Uterus (tissue), 4 donors: ENCODE measurements at places on chromosomes 13 and 19.

DNA sequence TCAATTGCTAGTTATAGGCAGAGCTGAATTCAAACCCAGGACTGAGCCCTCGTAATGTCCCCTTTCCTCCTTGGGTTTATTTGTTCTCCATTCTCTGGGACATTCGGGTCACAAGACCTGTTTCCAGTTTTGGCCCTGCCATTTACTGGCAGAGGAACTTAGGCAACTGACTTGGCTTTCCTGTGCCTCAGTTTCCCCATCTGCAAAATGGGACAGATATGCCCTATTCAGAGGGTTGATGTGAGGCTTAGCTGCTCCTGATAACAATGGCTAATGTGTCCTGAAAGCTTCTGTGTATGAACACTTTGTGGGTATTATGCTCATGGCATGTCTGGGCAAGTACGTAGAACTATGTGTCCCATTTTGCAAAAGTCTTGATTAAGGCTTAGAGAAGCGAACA, 996 bp downstream of the ZNF524 start:
- H3K4me1 ChIP-seq: no peaks in the 10 kb centered on the region
- H3K27me3 ChIP-seq: no peaks in the 10 kb centered on the region
- H3K36me3 ChIP-seq: no peaks in the 10 kb centered on the region
- H3K27ac ChIP-seq: peak overlapping the region; percentile 94

DNA sequence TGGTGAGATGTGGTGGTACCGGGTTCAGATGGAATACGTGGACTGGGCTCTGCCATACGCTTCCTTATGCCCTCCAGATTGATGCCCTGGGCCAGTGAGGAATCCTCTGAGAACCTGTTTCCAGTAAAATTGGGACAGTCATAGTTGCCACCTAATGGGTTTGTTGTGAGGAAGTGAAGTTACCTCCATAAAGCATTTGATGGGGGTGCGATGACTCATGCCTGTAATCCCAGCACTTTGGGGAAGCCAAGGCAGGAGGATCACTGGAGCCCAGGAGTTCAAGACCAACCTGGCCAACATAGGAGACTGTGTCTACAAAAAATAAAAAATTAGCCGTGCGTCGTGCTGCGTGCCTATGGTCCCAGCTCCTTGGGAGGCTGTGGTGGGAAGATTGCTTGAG, 4.8 kb downstream of the SNRPA start:
- no peak overlapping the region for H3K4me3 ChIP-seq
- H3K27me3 ChIP-seq: no peaks in the 10 kb centered on the region
- no peaks in the 10 kb centered on the region for H3K4me1 ChIP-seq
- H3K27ac ChIP-seq: no peak overlapping the region

DNA sequence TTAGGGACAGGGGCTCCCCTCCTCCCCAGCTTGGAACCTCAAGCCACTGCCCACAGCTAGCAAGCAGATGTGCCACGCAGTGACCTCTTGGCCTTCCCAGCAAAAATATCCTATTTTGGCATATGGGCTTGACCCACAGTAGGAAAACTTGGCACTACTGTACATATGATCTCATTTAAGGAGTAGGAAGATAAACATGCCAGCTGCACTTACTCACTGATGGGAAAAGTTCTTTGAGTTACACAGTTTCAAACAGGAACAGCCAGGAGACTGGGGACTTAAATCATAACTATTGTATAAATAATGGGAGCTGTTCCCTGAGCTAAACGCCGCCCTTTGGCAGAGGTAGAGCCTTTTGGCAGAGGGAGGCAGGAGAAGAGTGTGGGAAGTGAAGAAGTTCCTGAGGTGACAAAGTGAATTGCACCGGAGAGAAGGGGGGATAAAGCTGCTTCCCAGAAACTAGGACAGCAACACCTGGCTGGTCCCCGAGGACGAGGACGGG, 6.1 kb downstream of the SACS start:
- no peaks in the 10 kb centered on the region for H3K27me3 ChIP-seq
- peak; percentile 74 for DNase-seq
- no peak overlapping the region for H3K4me3 ChIP-seq
- H3K27ac ChIP-seq: peak overlapping the region; percentile 77
- no peaks in the 10 kb centered on the region for H3K4me1 ChIP-seq

DNA sequence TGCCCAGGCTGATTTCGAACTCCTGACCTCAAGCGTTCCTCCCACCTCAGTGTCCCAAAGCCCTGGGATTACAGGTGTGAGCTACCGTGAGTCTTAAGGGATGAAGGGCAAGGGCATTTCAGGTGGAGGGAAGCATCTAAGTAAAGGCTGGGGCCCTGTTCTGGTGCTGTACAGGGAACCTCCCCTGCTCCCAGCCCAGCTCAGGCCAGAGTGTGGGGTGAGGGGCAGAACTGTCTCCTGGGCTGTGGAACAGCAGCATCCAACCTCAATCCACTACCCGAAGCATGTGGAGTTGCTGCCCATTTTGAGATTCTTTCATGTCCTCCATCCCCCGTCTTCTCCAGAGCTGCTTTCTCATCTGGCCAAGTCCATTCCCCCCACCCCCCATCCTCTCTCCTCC, 105.3 kb downstream of the SIPA1L3 start:
- no peaks in the 10 kb centered on the region for H3K27me3 ChIP-seq
- no peak overlapping the region for H3K27ac ChIP-seq
- no peak for DNase-seq
- no peak overlapping the region for H3K4me3 ChIP-seq
- no peaks in the 10 kb centered on the region for H3K36me3 ChIP-seq

DNA sequence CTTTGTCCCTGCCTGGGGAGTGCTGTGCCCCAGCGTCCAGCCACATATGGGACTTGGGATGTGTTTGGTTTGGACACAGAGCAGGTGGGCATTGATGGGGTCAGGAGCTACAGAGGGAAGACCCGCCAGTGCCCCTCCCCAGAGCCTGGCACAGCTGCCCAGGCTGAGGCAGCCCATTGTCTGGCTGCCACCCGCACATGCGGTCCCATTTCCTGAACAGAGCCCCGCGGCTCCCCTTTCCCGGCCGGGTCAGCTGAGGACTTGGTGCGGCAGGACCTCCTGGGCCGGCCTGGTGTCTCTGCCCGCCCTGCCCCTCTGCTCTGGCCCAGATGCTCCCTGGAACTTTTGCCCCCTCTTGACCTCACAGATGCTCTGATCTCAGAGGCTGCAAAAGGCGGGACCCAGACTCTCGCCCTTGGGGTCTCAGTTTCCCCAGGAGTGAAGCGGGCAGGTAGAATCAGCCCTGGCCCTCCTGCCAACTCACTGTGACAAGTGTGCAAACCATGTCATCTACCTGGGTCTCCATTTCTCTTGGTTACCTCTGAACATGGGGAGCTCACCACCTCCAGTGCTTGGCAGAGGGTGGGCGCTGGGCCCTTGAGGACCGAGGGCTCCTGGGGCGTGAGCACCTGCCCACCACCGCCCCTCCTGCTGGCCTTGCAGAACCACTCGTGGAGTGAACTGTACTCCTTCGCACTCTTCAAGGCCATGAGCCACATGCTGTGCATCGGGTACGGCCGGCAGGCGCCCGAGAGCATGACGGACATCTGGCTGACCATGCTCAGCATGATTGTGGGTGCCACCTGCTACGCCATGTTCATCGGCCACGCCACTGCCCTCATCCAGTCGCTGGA, 17.8 kb downstream of the HCN2 start:
- H3K27me3 ChIP-seq: no peaks in the 10 kb centered on the region
- H3K27ac ChIP-seq: no peak overlapping the region
- no peaks in the 10 kb centered on the region for H3K4me1 ChIP-seq
- H3K4me3 ChIP-seq: no peak overlapping the region
- H3K36me3 ChIP-seq: no peaks in the 10 kb centered on the region

GRCh38 chr13:101307181-101307701, 109.1 kb downstream of the NALCN start:
- no peak overlapping the region for H3K4me3 ChIP-seq
- H3K27me3 ChIP-seq: no peaks in the 10 kb centered on the region
- H3K4me1 ChIP-seq: no peaks in the 10 kb centered on the region
- DNase-seq: no peak
- no peaks in the 10 kb centered on the region for H3K36me3 ChIP-seq
- no peak overlapping the region for H3K27ac ChIP-seq

- H3K27me3 ChIP-seq: no peaks in the 10 kb centered on the region
- no peaks in the 10 kb centered on the region for H3K4me1 ChIP-seq
- H3K27ac ChIP-seq: no peak overlapping the region
- H3K36me3 ChIP-seq: no peaks in the 10 kb centered on the region
Measured at GRCh38 chr19:45276284-45276687, 25.2 kb downstream of the MARK4 start.

GRCh38 chr19:53927739-53928138, 18.7 kb downstream of the CACNG7 start:
- no peaks in the 10 kb centered on the region for H3K4me1 ChIP-seq
- H3K36me3 ChIP-seq: no peaks in the 10 kb centered on the region
- H3K4me3 ChIP-seq: no peak overlapping the region
- no peaks in the 10 kb centered on the region for H3K27me3 ChIP-seq
- no peak for DNase-seq

DNA sequence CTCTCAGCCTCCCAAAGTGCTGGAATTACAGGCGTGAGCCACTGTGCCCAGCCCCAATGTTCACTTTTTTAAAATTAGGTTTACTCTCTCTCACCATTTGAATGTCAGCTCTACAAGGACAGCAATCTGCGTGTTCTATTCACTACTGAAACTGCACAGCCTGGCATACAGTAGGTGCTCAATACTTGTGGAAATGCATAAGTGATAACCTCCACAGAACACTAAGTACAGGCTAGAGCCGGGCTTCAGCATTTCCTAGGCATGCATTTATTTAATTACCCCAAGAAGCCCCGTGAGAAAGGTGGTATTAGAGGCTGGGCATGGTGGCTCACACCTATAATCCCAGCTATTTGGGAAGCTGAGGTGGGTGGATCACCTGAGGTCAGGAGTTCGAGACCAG, 33.1 kb upstream of the TNFAIP8L1 start:
- H3K4me1 ChIP-seq: peaks cover 4% of the 10 kb centered on the region
- no peak overlapping the region for H3K4me3 ChIP-seq
- DNase-seq: no peak
- no peaks in the 10 kb centered on the region for H3K27me3 ChIP-seq
- H3K27ac ChIP-seq: no peak overlapping the region

DNA sequence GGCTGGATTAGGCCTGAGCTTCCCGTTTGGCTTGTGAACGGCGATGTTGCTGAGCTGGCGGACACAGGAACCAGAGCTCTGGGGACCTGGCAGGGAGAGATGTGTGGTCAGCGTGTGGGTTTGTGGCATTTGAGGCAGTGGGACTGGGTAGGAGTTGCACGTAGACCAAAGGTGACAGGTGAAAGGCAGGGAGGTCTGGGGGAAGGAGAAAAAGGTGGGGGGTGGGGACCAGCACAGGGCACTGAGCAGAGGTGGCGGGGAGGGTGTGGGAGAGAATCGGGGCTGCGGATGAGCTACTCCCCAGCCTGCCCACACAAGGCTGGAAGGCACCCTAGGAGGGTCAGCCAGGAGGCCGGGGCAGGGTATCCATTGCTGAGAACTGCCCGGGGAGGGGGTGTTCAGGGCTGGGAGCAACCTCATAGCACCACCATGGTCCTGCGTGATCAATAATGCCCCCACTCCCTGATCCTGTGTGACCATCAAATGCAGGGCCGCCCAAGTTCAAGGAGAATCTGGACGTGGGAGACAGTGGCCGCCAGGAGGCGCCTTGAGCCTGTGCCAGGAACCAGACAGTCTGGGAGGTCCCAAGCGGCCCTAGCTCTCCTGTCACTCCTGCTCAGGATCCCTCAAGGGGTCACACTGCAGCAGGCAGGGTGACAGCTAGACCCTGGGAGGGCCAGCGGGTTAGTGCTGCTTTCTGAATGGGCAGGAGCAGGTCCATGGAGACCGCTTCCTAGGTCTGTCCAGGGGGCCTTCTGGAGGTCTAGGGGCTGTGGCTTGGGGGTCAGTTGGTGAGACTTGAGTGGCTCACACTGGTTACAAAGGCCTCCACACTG, 12.8 kb upstream of the SELENOW start:
- H3K27me3 ChIP-seq: no peaks in the 10 kb centered on the region
- peak; percentile 66 for DNase-seq
- no peak overlapping the region for H3K4me3 ChIP-seq
- no peaks in the 10 kb centered on the region for H3K36me3 ChIP-seq
- H3K27ac ChIP-seq: no peak overlapping the region

DNA sequence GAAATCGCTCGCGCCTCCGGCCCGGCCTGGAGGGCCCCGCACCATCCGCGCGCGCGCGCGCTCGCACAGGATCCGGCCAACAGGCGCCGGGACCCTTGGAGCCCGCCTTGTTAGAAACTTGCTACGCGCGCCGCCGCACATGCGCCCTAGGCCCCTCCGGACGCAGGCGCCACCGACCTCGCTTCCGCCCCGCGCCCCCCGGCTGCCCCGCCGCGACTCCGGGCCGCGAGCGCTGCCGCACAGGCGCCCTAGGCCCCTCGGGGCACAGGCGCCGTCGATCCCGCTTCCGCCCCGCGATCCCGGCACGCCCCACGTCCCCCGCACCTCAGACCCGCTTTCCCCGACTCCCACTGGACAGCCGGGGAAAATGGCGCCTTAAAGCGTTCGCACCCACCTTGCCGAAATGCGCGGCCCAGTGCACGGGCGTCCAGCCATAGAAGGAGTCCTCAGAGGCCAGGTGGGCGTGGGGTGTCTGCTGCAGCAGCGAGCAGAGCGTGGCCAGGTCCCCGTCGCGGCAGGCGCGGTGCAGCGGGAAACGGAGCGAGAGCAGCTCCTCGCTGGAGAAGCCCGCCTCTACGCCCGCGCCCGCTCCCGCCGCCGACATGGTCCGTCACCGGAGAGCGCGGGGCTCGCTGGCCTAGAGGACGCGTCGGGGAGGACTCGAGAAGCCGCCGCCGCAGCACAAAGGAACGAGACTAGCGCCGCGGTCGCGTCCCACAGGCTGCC, 375 bp downstream of the ANKRD10 start:
- H3K4me1 ChIP-seq: peaks cover 7% of the 10 kb centered on the region
- H3K4me3 ChIP-seq: peak overlapping the region; percentile 86

DNA sequence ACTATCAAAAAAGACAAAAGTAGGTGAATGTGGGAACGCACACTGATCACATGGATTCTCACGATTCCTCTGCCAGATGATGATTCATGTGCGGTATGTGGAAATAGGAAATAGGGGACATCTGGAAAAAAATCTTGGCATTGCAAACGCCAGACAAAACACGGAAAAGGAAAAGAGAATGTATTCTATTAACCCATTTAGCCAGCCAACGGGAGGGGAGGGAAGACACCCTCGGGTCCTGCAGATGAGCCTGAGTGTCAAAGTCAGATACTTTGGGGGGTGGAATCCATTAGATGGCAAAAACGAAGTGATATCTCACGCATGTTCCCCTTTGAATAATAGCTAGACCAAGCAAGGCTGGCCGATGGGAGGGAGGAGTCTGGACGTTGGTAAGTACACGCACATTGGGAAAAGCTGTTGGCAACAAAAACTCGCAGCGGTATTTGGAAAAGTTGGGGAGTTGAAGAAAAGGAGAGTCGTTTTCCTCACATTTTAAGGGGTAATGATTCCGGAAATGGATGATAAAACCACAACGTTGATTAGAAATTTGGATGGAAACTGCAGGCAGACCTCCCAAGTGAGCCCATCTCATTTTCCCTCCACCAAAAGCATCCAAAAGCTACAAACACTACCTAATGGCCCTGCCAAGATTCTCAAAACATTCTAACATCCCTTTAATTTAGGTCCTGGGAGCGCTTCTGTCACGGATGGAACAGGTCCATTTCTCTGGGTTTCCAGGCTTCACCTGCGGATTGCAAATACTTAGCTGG, 73.6 kb downstream of the COL4A1 start:
- no peak overlapping the region for H3K4me3 ChIP-seq
- no peaks in the 10 kb centered on the region for H3K27me3 ChIP-seq
- H3K27ac ChIP-seq: peak overlapping the region; percentile 57
- peak; percentile 61 for DNase-seq
- H3K36me3 ChIP-seq: no peaks in the 10 kb centered on the region
- H3K4me1 ChIP-seq: peaks cover 18% of the 10 kb centered on the region
